ENCODE measurements at places on chromosomes 4 and X.

DNA sequence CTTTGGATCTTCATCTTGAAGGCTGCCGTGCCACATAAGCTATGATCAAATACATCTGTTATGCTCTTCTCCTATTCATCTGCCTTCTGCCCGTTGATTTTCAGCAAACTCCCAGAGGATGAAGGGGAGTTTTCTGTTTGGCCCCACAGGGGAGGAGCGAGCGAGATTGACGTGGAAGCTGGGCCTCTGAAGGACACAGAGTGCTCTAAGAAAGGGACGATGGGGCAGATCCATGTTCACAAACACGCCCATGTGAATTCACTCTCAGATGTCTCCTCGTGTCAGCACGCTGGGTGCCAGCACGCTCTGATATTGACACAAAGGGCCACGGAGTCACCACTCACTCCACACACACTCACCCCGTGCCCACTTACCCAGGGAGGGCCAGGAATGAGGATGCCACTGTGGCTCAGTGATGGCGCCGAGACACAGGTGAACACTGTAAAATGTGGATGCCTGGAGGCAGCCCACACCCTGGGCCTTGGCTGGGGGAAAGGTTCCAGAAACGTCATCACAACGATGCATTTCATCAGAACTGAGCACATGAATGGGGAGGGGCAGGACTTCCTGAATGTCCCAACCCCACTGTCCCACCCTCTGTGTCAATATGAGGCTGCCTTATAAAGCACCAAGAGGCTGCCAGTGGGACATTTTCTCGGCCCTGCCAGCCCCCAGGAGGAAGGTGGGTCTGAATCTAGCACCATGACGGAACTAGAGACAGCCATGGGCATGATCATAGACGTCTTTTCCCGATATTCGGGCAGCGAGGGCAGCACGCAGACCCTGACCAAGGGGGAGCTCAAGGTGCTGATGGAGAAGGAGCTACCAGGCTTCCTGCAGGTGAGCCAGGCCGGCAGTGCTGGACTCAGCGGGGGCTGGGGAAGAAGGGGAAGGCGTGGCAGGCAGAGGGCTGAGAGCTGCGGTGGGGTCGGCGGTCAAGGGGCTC lies at the start of gene S100P:
TSS of gene S100P (plus strand) at position 648 of the 946 bp plus-strand sequence. CDS start at position 703, 55 bp downstream.
- no peak for DNase-seq

DNA sequence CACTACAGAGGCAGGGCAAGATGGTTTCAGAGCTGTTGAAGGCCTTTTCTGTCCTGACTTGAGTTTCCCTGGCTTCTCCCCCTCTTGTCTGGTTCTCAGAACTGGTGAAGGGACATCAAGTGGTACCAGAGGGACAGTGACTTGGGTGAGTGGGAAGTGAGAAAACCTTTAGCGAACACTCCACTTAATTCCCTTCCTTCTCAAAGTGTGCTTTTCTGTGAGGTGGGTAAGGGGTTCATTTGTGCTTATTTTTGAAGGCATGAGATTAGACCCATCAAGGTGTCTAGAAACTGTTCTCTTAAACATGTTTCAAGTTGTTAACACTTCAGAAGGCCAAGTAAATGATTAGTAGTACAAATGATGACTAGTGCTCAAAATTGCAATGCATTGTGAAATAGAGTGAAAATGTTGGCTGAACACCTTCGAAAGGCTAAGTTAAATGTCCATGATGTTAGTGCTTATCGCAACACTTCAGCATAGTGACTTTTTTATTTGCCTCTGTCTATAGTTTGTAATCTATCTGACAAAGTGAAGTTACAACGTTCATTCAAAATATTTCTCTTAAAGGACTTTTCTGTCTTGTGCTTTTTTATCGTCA lies 2.8 kb downstream of the AREG start:
- DNase-seq = no peak

- DNase-seq = no peak
Observed at GRCh38 chrX:126170720-126171119, 4.6 kb upstream of the DCAF12L2 start.

GRCh38 chrX:131782646-131783045 lies 238.8 kb downstream of the OR13H1 start:
- no peak for DNase-seq

DNA sequence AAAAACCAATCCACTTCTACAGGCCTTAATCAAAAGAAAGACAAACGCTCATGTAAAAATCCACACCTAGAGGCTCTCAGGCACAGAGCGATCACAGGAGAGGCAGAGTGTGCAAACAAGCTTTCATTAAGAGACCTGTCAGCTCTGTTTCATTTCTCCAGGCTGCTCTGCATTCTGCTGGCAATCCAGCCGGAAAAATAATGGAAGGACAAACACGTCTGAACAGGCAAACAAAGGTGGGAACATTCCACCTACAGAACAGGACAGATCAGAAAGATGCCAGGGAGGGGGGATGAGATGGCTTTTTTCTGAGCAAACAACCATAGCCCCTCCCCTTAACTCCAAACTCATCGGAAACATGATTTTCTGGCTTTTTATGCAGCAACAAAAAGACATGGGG lies 9.7 kb downstream of the SOD3 start:
- DNase-seq = peak; percentile 84

All from esophagus muscularis mucosa (tissue), 4 donors.